ENCODE measurements at places on chromosomes 13 and 19.
A peak's percentile ranks its signal among the peaks of the same experiment; 100 is the strongest.

GRCh38 chr19:872266-872951 is 12.9 kb downstream of the CFD start:
- DNase-seq = peak; percentile 81

DNA sequence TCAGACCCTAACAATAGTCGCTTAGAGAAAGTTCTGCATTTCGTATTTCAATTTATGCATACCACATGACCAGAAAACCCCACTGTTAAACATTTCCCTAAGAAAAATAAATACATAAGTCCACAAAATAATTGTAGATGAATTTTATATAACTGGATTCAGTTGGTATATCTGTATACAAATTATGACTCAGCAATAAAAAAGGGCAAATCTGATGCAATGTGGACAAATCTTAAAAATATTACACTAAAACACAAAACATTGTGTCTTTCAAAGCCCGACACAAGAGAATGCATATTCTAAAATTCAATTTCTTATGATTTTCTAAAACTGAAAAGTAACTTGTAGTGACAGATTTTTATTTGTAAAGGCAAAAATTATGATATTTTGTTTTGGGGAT is 1005.0 kb downstream of the EFNB2 start:
- no peak for DNase-seq

DNA sequence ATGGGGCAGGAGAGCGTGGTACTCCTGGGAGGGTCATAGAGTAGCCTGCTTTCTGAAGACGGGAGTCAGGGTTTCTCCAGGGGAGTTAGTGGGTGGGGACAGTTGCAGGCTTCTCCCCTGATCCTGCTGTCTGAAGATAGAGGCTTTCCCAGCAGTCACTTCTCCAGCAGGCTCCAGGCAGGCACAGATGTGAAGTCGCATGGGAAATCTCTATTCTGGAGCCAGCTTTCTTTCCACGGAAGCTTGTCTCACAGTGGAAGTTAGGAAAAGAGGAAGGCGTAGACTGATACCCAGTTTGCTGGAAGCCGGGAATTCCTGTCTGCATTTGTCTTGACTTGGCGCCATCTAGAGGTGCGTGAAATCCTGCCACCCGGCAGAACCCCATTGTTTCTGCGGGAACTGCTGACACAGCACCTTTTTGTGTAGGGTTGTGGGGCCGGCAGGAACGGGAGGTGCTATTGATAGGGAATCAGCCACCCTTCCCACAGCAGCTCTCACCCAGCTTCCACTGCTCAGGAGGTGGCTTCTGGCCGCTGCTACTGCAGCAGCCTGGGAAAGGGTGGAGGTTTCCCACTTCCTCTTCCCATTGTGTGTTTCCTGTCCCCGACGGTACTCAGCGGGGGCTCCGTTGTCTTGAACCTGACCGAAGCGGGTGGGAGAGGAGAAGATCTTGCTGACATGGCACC is 28.5 kb upstream of the NPAS1 start:
- DNase-seq = peak; percentile 84

DNA sequence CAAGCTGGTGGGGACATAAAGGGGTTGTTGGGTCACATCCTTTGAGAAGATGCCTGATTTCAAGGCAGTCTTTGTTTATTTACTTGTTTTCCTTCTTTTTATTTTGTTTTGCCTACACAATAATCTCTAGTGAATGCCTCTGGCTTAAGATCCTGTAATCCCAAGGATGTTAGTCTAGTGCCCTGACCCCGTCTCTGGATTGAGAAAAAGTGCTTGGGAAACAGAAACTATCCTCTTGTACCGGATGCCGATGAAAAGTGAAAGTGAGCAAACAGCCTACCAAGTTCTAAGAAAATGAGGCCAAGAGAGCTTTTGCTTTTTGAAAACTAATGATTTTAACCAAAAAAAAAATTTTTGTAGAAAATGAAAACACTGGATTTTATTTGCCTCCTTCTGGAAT is 42.1 kb upstream of the C1QTNF9 start:
- DNase-seq = no peak

DNA sequence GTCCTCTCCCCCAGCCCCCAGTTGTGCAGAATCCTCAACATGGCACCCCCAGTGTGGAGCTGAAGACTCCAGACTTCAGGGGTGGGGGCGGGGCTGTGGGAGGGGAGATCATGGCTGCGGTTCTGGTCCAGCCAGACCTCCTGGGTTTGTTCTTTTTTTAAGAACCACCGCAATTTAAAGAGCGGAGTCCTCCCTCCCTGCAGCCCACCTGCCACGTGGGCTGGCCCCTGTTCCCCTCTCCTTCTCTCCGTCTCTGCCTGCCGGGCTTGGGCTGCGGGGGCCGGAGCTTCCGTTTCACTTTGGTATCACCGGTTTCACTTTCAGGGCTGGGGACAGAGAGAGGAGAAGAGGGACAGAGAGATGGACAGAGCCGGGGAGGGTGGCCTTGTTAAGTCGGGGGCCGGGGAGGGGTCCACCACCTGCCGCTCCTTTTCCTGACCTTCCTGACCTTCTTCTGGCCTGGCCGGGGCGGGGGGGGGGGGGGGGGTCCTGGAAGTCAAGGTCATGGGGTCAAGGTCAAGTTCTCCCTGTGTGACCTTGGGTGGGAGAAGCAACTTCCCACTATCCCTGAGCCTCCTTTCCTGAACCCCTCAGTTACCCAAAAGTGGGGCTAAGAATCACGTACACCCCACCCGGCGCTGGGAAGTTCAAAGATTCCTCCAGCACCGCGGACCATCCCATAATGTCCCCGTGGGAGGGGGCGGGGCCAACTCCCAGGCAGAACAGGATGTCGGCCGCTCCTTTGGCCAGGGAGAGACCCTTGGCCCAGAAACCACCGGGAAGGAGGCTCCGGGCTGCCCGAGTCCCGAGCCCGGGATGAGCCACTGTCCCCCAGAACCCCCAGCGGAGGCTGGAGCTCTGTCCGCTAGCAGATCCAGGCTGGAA is 11.3 kb upstream of the ZBTB7A start:
- peak; percentile 89 for DNase-seq

- DNase-seq = no peak
Observed at GRCh38 chr19:57192077-57192420, 749 bp downstream of the ZNF264 start.

- DNase-seq = peak; percentile 87
Observed at GRCh38 chr19:35048911-35049411, 7.4 kb downstream of the HPN start.

DNA sequence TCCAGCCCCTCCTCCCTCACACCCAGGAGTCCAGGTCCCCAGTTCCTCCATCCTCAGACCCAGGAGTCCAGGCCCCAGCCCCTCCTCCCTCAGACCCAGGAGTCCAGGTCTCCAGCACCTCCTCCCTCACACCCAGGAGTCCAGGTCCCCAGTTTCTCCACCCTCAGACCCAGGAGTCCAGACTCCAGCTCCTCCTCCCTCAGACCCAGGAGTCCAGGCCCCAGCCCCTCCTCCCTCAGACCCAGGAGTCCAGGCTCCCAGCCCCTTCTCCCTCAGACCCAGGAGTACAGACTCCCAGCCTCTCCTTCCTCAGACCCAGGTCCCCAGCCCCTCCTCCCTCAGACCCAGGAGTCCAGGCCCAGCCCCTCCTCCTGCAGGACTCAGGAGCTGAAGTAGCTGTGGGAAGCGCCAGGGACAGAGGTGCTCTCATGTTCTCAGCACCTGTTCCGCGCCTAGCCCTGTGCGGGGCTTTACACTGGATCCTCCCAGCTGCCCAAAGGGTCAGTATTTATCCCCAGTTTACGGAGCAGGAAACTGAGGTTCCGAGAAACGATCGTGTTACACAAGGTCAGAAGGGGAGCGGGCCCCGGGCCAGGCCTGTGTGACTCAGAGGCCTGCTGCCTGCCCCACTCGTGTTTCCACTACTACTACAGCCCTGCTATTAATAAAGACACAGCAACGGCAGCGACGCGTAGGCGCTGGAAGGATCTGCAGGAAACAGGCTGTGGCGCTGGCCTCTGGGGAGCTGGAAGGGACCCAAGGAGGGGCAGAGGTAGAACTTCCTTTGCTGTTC is 1.7 kb upstream of the SBK3 start:
- peak; percentile 91 for DNase-seq

Data from left ventricle myocardium superior (tissue), 1 donor.